Cardiac muscle cell (in vitro differentiated cells and primary cell): ENCODE measurements at places on chromosomes 2 and 18. TPM values are rescaled to one million over a fixed set of nuclear protein-coding genes. Genes with fewer than 3 reads are reported as not detected.

ZNF396 gene
- total RNA-seq = 2.8 TPM in 2 replicates

PKDCC gene
- 169 and 228 TPM in 2 replicates for total RNA-seq

CYP27C1 gene
- 1.5 and 1.6 TPM in 2 replicates for total RNA-seq

KCNG3 gene
- 0.27 and 0.39 TPM in 2 replicates for total RNA-seq

FAHD2B gene
- 43.7 and 45.2 TPM in 2 replicates for total RNA-seq

CFC1 gene
- total RNA-seq = 48.4 and 59.1 TPM in 2 replicates

SOCS6 gene
- 17.5 and 24.1 TPM in 2 replicates for total RNA-seq

FAP gene
- not detected in 2 replicates for total RNA-seq

CENPA gene
- total RNA-seq = 1.9 and 18.6 TPM in 2 replicates

SATB2 gene
- 1.4 and 1.5 TPM in 2 replicates for total RNA-seq

RUFY4 gene
- total RNA-seq = not detected in 2 replicates
